ENCODE measurements at places on chromosomes 5 and 9.
A peak's percentile ranks its signal among the peaks of the same experiment; 100 is the strongest.

- DNase-seq: peak; percentile 16
Observed at GRCh38 chr5:59380350-59380951, 513.1 kb downstream of the PDE4D start.

DNA sequence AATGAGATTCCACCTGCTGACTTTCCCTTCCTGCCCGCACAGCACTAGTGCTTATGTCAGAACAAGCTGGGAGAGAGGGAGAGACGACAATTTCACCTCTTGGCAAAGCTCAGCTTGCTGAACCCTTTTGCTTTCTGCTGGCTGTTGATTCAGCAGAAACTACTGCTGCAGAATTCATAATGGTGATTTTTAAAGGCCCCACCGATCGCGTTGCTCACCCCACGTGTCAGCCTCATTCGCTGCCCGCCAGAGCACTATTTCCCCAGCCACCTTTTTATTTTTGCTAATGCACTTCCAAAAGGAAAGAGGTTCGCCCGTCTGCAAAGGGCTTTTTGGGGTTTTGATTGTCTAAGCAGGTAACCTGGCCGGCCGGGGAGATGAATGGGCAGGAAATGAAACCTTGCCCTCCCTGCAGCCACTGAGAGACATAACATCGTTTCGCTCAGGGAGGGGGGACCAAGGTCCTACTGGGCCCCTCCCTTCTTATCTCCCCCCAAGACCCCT, 1.3 kb downstream of the PPP2R2B start:
- DNase-seq: no peak

GRCh38 chr9:110029956-110030480, 177.9 kb downstream of the C9orf152 start:
- DNase-seq: no peak

DNA sequence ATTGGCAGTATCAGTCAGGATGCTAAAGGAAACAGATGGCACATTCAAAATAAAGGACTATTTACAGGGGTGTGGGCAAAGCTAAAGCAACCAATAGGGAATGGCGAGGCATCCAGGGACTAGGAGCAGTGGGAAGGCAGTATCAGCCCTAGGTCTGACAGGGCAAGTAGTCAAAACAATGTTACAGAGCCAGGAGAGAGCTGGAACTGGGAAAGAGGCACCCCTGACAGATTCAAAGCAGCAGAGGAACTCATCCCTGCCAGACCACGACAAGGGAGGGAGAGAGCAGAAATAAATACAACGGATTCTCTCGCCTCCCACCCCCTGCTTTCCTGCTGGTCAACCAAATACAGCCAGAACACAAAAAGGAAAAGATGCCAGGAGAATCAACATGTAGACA, 371.5 kb downstream of the NR2F1-AS1 start:
- DNase-seq: no peak

DNA sequence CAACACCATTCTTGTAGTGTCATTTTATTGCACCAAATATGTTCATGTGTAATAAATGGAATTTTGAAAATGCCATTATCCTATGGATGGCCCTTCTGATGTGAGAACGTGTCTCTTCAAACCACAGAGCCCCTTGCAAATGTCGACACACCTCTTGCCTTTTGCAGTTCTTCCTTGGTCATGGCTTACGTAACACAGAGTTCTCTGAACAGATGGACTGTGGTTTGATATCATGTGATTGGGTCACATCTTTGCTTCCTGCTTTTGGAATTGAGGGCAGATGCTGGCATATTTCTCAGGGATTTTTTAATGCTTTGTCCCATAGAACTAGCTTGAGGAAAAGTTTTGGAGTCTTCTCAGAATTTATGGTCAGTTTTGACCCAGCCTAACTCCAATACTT, 4.6 kb downstream of the TGFBR1 start:
- no peak for DNase-seq

GRCh38 chr9:129287619-129288305, 109.7 kb upstream of the IER5L start:
- DNase-seq: peak; percentile 33

- DNase-seq: no peak
Observed at GRCh38 chr9:21854594-21854993, 52.2 kb downstream of the MTAP start.

- no peak for DNase-seq
Observed at GRCh38 chr5:50745221-50745910, 78.9 kb downstream of the PARP8 start.
